Peyer's patch (tissue), 4 donors: ENCODE measurements at places on chromosomes 16 and 17.
A peak's percentile ranks its signal among the peaks of the same experiment; 100 is the strongest.

DNA sequence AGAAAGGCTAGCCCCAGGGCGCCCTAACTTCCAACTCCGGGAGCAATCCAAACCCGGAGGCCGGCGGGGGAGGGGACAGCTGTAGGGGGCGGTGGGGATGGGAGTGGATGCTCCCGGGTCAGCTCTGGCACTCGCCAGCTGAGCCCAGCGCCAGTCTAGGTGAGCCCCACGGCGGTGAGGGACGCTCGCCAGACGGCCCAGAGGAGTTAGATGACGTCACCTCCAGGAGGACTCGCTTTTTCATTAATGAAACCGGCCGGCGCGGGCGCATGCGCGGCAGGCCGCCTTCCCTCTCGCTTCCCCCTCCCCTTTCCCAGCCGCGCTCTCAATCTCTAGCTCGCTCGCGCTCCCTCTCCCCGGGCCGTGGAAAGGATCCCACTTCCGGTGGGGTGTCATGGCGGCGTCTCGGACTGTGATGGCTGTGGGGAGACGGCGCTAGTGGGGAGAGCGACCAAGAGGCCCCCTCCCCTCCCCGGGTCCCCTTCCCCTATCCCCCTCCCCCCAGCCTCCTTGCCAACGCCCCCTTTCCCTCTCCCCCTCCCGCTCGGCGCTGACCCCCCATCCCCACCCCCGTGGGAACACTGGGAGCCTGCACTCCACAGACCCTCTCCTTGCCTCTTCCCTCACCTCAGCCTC is at the start of gene NF1:
Gene NF1, plus strand, starts transcription at position 378 of the 636 bp plus-strand sequence. CDS start 333 bp downstream, outside the sequence.
- DNase-seq: peak; percentile 88

DNA sequence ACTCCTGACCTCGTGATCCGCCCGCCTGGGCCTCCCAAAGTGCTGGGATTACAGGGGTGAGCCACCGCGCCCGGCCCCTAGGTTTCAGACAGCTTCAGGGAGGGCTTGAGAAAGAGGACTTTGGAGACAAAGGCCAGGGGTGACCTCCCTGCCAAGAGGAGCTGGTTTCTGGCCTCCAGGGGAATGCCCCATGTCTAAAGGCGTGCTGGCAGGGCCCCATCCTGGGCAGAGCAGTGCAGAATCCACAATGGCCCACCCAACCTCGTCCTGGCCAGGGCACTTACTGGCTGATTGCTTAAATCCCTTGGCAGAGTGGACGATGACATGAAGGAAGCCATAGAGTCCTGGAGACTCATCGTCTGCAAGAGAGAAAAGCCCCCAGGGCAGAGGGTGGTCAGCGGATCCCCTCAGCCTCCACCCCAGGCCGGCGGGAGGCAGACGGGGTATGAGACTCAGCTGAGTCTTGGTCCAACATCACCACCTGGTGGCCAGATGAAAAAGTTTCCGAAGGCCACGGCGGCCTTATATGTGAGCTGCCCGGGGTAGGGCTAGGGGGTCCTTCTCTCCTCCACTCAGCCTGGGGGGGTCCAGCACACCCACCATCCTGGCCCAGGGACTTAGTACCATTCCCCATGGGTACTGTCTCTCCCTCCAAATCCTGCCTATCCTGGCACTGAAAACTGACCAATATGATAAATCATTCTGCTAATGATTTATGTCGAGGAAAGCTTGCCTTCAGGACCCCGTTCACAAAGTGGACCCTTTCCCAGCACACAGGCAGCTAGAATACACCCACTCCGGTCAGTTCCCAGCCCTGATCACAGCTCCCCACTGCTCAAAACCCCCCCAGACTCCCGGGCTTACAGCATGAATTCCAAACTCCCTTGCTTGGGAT is 59.1 kb downstream of the TIMM22 start:
- no peak for DNase-seq

DNA sequence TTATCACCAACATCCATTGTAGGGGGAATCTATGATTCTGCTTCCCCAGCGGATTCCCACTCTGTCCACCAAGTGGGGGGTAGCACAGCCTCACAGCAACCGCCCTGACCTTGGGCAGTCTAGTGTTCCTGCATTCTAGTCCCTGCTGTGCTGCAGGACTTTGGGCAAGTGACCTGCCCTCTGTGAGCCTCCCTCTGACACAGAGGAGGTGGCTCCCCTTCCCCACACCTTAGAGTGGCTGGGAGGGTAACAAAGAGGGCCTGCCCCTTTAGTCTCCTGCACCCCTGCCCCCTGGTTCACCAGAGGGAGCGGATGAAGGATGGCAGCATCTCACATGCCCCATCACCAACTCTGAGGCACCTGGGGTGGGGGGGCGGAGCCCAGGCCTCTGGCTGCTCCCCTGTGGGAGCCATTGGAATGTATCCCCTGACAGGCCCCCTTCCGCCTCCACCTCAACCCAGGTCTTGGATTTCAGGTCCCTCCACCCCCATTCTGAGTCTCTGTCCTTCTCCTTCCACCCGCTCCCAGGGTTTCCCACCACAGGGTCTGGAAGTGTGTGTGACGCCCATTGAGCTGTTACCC is 10.1 kb downstream of the GAS2L2 start:
- no peak for DNase-seq

DNA sequence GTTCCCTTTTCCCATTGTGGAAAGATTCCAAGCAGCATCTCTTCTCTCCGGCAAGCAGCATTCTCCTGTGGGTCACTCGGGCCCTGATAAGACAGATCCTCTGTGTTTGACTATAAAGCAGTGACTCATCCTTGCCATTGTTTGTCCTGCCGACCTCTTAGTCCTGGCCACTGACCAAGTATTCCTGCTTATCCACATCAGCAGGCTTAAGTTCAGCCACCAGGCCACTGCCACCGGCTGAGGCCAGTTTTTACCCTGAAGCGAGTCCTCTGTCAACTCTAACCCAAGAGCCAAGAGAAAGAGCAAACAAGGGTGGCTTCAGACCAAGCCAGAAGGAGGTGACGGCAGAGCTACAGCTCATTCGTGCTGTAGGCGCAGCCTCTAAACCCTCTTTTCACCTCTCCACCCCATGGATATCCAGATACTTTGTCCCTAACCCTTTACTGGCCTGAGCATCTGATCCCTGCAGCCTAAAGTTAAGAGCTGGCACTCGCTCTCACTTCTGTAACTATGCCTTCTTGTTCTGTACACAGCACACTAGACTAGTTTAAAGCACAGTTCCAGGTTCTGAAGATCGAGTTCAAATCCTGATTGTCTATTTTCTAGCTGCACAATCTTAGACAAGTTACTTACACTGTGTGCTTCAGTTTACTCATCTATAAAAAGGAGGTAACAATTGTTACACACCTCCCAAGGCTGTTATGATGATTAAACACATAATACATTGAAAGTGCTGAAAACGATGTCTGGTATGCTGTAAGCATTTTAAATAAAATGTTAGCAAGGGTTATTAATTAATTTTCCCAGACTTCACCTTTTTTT is 31.0 kb downstream of the SOX9 start:
- DNase-seq: no peak

- no peak for DNase-seq
These were observed 22.5 kb upstream of the MAF start for GRCh38 chr16:79623062-79623461.

- DNase-seq: no peak
These were observed 10.0 kb downstream of the POLDIP2 start for GRCh38 chr17:28347261-28347891.

GRCh38 chr17:55634702-55635101 is 88.0 kb downstream of the TMEM100 start:
- no peak for DNase-seq

- no peak for DNase-seq
These were observed 28.7 kb upstream of the RSL1D1 start for GRCh38 chr16:11880007-11880406.

- no peak for DNase-seq
These were observed 52.6 kb downstream of the NOS2 start for GRCh38 chr17:27747462-27748359.

- no peak for DNase-seq
These were observed 36.9 kb downstream of the MMD start for GRCh38 chr17:55384643-55385232.

GRCh38 chr17:83031321-83031945 is 48.0 kb upstream of the METRNL start:
- no peak for DNase-seq

DNA sequence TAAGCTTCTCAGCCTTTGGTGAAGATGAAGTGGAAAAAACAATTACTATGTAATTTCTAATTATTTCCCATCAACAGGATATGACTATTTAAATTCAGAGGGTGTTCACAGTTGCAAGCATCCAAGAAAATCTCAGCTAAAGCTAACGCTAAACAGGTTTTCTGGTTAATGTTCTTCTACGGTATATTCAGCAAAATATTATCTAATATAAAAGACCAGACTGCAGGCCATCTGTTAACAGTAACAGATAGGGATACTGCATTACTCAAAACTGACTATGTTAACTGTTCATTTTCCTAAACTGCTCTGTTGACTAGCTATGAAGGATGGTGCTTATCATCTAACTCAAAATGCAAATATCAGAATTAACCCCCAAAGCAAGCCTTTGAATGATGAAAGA is 32.8 kb downstream of the GLG1 start:
- DNase-seq: no peak

DNA sequence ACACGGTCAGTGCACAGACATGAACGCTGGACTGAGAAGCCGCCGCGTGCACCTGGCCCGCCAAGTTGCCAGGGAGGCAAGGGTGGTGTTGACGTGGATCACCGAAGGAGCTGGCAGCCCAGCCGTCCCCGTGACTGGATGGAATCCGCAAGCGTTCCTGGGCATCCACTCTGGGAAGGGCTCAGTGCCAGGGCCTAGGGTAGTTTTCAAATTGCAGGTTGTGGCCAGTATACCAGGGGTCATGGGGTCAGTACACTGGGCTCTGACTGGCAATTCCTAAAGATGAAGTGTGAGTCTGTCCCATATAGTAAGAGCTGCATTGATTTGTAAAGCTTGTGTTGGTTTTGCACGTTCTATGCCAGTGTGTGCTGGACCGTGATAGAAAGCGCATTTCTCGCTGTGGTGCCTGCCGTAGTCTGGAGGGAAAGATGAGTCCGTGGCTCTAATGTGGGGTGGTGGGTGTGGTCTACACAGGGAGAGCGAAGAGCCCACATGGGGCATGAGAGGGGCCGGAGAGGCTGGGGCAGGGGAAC is 21.1 kb upstream of the METRNL start:
- peak; percentile 19 for DNase-seq

DNA sequence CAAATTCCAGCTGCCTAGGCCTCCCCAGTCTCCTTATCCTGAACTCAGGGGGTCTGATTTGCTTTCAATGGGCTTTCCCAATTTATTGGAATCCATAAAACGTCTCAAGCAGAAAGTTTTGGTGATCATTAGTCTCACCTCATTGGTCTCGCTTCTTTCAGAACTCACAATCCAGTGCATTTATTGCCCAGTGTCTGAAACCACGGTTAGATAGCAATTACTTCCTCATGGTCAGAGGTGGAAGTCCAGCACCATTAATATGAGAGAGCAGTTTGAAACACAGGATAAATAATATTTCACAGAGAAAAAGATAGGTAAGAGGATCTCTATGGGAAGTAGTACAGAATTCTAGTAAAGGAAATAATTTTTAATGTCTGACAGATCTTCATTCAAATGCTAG is 128.7 kb downstream of the TOX3 start:
- peak; percentile 47 for DNase-seq

DNA sequence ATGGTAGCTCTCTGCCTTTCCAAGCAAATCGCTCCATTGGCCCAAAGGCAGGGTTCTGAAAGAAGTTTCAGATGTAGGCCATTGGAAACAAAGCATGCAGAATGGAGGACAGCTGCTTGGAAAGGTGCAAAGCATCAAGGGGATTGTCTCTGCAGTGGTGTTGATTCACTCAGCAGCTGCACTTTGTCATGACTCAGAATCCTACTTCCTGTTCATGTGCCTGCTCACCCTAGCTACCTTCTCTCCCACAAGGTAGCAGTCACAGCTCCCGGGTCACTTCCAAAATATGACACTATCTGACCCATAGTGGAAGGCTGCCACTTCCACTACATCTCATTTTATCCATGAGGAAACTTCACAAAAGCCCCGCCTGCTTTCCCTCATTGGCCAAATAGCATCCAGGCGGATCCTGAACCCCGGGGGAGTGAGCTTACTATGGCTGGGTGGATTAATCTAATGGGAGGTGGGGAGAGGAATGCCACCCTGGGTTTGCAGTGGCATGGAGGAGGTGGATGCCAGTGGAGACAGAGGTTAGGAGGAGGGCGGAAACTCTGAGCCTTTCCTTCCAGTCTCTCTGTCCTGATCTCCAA is 74.7 kb upstream of the NKD1 start:
- DNase-seq: no peak

DNA sequence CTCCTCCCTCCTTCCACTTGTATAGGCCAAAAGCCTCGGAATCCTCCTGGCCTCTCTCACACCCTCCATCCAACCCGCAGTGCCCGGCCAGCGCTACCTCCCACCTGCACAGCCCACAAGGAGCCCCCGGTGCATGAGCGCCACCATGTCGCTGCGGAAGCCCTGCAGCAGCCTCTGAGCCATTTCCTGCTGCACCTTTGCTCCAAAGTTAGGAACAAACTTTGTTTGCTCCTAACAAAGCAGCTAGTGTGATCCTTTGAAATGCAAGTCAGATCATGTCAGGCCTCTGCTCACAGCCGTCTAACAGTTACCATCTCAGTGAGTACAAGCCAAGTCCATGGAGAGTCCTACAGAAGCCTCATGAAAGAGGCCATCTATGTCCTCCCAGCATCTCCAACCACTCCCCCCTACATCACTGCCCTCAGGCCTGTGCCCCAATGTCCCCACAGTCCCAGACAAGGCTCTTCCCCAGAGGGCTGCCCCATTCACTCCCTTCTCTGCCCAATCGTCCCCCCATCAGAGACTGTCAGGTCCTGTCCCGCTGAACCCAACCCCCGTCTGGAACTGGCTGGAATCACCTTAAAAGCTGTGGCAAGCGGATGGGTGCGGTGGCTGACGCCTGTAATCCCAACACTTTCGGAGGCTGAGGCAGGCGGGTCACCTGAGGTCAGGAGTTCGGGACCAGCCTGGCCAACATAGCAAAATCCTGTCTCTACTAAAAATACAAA is 7.5 kb downstream of the DCAKD start:
- DNase-seq: no peak

- DNase-seq: peak; percentile 36
These were observed 43.4 kb downstream of the METRNL start for GRCh38 chr17:83122834-83123233.

DNA sequence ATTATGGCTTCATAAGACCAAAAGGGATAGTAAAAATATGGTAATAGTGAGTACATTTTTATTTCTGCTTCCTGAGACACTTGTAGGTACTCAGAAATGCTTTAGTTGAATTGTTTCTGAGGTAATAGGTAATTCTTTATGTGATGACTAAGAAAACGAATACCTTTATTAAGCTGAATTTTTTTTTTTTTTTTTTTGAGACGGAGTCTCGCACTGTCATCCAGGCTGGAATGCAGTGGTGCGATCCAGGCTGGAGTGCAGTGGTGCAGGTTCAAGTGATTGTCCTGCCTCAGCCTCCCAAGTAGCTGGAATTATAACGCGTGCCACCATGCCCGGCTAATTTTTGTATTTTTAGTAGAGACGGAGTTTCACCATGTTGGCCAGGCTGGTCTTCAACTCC is 1.9 kb downstream of the RAD51C start:
- no peak for DNase-seq

DNA sequence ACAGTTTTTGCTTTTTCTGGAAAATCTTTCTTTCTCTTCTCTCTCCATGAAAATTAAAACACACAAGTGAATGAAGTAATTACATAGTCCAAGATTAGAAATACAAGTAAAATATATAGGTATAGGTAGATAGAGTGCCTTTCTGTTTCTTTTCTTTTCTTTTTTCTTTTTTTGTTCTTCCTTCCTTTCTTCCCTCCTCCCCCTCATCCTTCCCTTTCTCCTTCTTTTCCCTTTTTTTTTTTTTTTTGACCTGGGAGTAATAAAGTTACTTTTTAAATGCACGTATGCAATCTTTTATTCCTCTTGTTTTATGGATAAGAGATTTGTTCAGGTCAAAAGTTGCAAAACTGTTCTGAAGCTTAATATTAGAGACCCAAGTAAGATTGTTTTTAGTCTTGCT is 34.6 kb upstream of the KCNJ2 start:
- no peak for DNase-seq
